ENCODE measurements at places on chromosomes 11 and 22. TPM values are rescaled to one million over a fixed set of nuclear protein-coding genes. Genes with fewer than 3 reads are reported as not detected.
A peak's percentile ranks its signal among the peaks of the same experiment; 100 is the strongest.

DNA sequence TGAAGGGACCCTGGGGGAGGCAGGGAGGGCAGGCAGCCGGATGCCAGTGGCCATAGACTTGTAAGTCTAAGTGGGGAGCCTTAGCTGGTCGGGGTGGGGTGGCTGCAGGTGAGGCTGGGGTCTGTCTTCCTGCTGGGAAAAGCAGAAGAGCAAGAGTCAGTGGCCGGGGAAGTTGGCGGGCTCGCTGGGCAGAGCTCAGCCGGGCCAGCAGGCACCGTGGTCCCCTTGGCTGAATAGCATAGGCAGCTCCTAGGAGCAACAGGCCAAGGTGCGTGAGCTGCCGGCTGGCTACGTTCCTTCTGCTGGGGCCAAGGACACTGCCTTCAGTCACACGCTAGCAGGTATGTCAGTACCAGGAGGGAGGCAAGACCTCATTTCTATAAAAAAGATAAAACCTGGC is 67.8 kb upstream of the A4GALT start:
- no peak for DNase-seq

DNA sequence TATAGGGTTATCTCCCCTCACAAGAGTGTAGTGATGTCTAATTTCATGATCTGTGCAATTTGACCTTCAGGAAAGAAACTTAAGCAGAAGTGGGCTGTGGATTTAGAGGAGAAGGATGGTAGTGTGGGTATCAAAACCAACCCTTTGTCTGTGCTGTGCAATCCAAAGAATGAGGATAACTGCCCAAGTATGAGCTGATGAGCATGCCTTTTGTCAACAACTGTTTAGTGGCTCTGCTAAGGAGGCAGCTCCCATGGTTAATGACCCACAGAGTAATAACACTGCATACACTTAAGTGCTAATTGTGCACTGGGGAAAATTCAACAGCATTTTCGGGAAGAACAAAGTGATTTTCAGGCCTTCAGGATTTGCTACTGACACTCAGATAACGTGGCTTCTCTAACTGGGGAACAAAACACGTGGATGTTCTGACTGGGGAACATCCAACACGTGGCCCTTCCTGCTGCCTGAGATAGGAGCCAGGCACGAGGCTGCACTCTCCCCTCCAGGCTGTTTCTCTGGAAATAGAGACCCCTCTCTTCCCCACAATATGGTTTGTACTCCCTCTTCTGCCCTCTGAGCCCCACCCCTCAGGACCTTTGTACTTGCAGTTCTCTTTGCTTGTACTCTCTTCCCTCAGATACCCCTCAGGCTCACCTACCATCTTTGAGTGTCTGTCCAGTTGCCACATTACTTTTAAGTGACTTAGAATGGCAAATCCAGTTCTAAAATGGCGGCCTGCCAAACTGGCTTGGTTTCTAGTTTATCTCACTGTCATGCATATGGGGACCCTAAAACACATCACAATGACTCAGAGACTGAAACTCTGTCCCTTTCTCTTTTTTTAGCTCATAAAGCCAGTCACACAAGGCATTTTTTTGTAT is 234.9 kb upstream of the POU2AF2 start:
- peak; percentile 3 for DNase-seq

DNA sequence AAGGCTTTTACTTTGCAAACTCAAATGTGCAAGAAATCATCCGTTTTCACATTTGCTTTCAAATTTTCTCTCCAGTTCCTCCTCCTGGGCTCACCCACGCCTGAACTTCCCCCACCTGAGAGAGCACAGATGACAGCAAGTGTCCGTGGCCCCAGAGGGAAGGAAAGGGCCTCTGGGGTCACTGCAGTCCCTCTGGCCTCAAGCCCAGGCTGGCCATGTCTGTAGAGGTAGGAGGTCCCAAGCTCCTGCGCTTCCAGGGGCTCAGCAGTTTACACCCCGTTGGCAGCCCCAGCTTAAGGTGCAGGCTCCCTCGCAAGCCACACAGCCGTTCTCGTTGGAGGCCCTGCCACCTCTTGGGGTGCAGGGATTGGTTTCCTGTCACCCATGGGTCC is 40.5 kb upstream of the PRDM11 start:
- DNase-seq, result no peak

DNA sequence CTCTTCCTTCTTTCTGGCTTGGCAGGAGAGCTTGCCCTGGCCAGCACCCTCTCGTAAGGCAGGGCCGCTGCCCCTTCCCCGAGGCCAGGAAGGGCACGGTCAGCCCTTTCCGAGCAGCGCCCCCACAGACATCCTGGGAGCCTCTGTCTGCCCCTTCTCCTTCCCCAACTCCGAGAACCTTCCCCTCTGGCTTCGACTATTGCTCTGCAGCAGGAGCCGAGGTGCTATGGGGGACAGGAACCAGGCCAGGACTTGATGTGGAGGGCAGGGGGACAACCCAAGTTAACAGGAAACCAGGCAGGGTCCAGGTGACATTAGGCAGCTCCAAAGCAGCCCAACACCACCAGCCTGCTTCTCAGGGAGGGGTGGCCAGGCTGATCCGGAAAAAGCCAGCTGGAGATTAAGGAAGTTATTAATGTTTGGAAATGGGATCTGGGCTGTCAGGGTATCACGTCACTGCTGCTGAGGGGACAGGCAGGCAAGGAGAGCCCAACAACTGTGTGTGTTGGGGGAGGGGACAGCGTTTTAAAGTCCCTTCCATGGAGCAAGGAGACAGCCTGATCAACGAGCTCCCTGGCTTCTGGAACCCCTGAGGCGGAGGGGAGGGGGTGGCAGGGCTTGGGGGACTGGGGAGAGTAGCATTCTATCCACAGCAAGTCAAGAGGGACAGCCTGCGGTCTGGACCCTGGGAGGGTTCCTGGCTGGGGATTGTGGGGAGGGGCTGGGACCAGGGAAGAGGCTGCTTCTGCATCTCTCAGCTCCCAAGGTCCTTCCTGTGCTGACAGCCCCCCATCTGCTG is 27.3 kb downstream of the SYT7 start:
- no peak for DNase-seq

Gene VPREB1
- not detected for total RNA-seq

DNA sequence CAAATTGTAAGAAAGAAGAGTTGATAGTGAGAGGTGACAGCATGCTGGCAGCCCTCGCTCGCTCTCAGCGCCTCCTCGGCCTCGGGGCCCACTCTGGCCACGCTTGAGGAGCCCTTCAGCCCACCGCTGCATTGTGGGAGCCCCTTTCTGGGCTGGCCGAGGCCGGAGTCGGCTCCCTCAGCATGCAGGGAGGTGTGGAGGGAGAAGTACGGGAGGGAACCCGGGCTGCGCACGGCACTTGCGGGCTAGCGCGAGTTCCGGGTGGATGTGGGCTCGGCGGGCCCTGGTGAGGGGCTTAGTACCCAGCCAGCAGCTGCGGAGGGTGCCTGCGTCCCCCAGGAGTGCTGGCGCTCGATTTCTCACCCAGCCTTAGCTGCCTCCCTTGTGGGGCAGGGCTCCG is 539.7 kb upstream of the CCDC179 start:
- DNase-seq, result no peak

DNA sequence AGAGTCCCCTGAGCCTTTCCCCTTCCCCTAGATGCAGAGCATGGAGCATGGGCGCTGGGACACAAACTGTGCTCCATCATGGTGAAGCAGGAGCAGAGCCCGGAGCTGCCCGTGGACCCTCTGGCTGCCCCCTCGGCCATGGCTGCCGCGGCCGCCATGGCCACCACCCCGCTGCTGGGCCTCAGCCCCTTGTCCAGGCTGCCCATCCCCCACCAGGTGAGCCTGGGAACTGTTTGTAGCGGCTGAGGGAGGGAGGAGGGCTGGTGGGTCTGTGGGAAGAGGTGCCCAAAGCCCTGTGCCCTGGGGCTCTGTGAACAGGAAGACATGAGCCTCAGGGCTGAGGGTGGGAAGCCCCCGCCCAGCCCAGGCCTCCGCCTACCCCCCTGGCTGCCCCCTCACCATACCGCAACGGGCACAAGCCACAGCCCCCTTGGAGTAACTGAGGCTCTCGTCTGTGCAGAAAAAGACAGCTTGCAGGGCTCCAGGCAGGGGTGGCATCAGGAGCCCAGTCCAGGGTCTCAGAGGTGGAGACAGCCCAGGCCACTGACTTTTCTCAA is 30.4 kb downstream of the CREB3L1 start:
- no peak for DNase-seq

GRCh38 chr11:16194566-16194965 is 161.8 kb downstream of the SOX6 start:
- no peak for DNase-seq

- no peak for DNase-seq
These were observed 43.6 kb upstream of the PRR5 start for GRCh38 chr22:44658311-44658953.

Gene SEPTIN3
- total RNA-seq, result 0.36 TPM

- no peak for DNase-seq
These were observed 3.2 kb downstream of the ARHGEF12 start for GRCh38 chr11:120339394-120339890.

- no peak for DNase-seq
These were observed 32.3 kb upstream of the ME3 start for GRCh38 chr11:86704710-86705109.

Gene ELMOD1
- total RNA-seq, result not detected

DNA sequence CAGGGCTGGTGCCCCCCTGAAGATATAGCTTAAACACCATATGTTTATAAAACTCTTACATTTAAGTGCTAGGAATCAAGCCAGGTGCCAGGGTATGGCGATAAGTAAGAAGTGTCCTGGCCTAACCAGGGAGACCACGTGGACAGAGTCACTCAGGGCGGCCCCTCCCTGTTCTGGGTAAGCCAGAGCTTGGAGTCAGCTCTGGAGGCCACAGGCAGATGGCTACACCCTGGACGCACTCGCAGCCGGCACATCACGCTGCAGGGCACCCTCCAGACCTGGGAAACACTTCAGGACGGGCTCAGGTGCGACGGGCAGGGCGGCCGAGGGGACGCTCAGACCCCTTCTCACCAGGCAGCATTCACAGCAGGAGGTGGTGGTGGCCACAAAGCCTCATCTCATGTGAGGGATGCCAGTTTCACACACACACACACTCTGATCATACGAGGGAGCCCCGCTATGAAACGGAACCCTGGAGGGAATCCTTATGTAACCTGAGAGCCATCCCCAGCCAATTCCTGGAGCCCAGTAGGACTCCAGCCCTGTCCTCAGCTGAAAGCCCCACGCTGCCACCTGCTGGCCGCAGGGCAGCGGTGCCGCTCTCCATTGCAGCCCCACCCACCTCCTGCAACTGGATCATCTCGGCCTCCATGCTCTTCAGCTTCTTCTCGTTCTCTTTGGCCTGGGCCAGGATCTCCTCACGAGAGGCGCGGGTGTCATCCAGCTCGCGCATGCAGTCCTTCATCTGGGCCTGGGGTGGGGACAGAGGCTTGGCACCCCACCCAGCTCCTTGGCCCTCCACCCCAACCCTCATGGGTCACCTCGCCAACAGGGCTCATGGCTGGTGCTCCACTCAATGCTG is 33.4 kb downstream of the APOL1 start:
- DNase-seq, result peak; percentile 75

- no peak for DNase-seq
These were observed 40.1 kb downstream of the EIF4ENIF1 start for GRCh38 chr22:31449506-31449905.

DNA sequence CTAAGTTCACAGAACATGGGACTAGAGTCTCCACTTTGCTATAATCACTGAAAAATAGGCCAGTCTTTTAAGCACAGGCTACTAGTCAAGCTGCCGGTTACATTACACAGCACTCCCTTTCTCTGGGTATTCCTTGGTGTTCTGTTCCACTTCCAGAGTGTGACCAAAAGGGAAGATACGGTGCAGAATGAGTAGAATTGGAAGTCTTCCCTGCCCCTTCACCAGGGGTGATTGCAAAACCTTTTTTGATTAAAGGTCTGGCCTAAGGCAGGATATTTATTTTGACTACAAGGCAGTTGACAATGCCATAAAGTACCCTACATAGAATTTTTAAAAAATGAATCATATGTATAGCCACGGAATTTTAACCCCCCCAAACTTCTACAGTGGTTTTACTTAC is 59.6 kb upstream of the ADORA2A start:
- DNase-seq, result no peak

DNA sequence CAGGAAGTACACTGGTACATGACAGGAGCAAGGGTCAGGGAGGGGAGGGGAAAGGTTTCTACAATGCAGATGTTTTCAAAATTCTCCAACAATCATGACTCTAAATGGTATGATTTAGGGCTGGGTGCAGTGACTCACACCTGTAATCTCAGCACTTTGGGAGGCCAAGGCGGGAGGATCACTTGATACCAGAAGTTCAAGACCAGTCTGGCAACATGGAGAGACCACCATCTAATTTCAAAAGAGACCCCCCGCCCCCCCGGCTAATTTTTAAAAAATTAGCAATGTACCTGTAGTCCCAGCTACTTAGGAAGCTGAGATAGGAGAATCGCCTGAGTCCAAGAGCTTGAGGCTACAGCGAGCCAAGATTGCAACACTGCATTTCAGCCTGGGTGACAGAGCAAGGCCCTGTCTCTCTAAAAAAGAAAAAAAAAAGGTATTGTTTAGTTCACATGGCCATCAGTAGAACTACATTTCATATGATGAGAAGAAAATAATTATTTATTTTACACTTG is 15.9 kb upstream of the OLFML1 start:
- no peak for DNase-seq

GRCh38 chr11:59416613-59417012 is 9.6 kb downstream of the OR5A2 start:
- DNase-seq, result no peak

Gene DCHS1
- total RNA-seq, result 1.6 TPM

- no peak for DNase-seq
These were observed 28.9 kb downstream of the APIP start for GRCh38 chr11:34887260-34887659.

Gene MRGPRF
- not detected for total RNA-seq

Gene OR5M10
- total RNA-seq, result not detected

GRCh38 chr11:116631201-116631600 is 141.6 kb downstream of the BUD13 start:
- no peak for DNase-seq

DNA sequence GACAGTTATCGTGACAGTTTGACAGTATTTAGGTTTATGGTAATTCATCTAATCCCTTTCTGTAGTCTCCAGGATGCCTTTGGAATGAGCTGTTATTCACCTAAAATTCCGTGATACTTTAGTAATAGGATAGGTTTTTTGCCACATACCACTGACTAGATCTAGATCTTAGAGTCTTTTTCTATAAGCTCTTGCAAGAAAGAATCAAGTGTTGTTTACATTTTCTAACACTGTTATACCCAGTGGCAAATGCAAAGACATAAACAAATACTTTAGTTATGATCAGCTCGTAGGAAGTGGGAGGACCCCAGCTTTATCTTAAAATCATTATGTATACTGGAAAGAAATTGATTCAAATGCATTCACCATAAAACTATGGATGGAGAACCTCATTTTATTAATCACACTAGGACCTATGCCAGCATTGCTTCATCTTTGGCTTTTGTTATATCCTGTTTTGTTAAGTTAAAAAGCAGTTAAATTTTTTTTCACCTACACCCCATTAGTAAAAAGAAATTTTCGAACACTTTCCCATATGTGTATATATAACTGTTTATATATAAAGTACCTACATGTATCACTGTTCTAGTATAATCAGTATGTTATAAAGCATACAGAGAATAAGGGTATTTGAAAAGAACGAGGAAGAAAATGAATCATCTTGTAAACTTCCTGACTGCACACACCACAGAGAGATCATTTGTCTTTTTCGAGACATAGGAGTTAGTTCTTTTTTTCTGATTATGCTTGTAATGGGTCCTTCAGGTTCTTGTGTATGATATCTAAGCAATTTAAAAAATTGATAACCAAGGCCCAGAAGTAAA is 60.9 kb downstream of the PDHX start:
- no peak for DNase-seq

Gene UBQLN3
- total RNA-seq, result not detected

- DNase-seq, result no peak
These were observed 3.1 kb downstream of the CSNK2A3 start for GRCh38 chr11:11349870-11350337.

Gene GSTP1
- 472 TPM for total RNA-seq

All from activated CD8-positive, alpha-beta T cell treated with anti-CD3 and anti-CD28 coated beads for 36 hours (primary cell).